Glomerular endothelial cell (primary cell): ENCODE measurements at places on chromosomes 5 and 9.

DNA sequence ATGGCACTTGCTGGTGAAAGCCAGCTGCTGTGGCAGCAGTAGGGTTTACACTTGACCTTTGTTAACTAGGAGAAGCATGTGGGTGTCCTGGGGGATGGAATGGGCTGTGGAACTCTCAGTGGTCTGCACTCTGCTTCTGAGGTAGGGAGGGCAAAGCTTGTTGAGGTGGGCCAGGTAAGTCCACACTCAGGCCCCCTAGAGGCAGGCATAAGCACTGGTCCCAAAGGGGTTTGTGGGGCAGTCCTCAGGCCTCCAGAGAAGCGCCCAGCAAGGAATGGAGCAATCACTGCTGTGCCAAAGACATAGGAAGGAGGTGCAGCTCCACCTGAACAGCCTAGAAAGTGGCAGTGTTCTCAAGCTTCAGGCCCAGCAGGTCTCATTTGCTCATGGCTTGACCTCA is 34.7 kb downstream of the INSL4 start:
- no peak for DNase-seq

DNA sequence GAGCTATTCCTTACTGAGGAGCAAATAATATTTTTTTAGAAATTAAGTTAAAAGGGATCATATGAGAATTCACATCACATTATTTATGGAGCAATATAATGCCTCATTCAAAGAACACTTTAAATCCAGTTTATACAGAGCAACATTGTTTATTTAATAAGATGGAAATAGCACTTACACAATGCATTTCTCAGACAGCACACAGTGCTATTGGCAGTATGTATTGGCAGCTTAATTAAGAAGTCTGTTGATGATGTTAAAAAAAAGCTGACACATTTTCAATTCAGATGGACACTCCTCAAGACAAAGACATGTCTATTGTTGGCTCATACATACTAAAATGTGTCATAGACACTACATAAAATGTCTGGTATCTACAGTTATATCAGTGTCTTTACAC is 171.3 kb downstream of the NR2F1-AS1 start:
- no peak for DNase-seq

- no peak for DNase-seq
Measured at GRCh38 chr5:14213813-14214585, 70.9 kb downstream of the TRIO start.

GRCh38 chr9:126461608-126462007 is 135.0 kb downstream of the MVB12B start:
- no peak for DNase-seq

- no peak for DNase-seq
Measured at GRCh38 chr5:73615085-73615484, 10.9 kb upstream of the ARHGEF28 start.

GRCh38 chr5:1065143-1065750 is 46.6 kb downstream of the SLC12A7 start:
- DNase-seq = no peak

DNA sequence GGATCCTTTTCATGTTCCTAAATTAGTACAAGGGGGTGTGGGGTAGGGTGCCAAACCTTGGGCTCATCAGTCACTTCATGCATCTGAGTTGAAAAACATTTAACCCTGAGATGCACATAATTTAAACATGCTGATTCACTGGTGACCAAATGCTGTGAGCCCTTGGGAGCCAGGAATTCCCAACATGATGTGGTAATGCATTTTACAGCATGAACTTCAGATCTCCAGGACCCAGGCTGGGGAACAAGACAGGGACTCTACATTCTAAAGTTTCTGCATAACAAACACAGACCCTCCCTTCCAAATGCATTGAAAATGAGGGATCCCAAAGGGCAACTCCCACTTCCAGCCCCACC is 322.2 kb downstream of the NDUFS4 start:
- DNase-seq = no peak

GRCh38 chr9:74847478-74848152 is 40.1 kb downstream of the TRPM6 start:
- DNase-seq = no peak

DNA sequence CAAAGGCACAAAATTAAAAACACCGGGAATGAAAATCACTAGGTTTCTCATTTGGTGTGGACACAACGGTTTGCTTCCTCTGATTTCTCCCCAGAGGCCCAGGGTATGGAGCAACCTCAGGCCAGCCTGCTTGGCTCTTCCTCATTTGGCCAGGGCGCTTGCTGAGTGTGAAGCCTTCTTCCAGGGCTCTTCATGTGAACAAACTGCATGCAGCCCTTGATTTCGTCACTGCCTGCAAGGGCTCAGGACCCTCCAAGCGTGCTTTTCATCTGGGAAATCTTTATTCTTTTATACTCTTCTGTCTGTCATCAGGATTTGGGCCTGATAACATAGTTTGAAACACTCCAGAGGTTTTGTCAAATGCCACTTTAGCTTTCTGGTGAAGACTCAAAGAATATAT is 122.6 kb upstream of the KLF4 start:
- no peak for DNase-seq

DNA sequence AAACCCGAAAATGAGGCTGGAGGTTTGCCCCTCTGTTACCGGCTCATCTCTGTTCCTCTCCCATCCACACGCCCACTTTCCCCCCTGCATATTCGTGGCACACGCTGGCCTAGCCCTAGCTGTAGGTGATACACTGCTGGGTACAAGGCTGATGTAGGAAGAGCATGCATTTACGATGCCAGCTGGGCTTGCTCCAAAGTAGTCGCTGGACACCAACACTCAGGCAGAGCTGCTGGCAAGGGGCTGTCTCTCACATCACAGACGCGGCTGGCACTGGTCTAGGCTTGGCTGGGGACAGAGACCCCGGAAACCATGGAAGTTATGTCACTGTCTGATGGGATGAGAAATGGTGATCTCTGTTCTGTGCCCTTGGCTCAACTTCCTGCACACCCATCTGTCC is 9.8 kb upstream of the PHYKPL start:
- no peak for DNase-seq

GRCh38 chr5:169716287-169716686 is 79.2 kb downstream of the DOCK2 start:
- no peak for DNase-seq

DNA sequence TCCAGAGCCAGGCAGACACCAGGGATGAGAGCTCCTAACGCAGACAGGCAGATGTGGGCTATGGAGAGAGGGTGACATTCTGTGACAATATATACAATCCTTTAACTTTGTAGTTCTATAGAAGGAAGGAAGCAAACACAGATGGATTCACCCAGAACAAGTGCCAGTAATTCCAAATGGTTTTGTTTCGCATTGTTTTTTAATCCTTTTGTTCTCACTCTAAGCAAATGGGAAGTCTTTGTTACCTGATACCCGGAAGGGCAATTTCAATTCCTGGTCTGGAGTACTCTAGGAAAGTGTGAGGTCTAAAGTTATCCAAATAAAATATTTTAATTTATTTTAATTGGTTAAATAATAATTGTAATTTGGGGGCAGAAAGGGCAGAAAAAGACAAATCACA is 2.5 kb downstream of the FRMD3 start:
- no peak for DNase-seq

DNA sequence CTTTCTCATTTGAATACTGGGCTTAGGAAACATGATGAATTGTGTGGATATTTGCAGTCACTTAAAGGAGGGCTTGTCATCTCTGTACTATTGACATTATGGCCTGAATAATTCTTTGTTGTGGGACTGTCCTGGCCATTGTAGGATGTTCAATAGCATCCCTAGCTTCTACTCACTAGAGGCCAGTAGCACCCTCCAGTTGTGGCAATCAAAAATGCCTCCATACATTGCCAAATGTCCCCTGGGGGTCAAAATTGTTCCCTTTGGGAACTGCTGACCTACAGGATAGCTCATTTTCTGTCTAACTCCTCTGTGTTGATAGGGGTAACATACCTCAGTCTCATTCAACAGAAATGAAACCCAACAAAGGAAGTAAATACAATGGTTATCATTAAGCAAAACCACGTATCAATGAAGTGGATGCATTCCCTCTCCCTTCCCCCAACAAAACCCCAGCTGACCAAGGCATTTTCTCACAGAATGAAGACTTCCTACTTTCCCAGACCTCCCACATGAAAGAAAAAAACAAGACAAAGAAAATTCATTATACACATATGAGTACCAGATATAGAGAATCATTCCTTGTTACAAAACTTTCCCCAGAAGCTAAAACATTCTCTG is 18.1 kb downstream of the FYB1 start:
- DNase-seq = no peak

DNA sequence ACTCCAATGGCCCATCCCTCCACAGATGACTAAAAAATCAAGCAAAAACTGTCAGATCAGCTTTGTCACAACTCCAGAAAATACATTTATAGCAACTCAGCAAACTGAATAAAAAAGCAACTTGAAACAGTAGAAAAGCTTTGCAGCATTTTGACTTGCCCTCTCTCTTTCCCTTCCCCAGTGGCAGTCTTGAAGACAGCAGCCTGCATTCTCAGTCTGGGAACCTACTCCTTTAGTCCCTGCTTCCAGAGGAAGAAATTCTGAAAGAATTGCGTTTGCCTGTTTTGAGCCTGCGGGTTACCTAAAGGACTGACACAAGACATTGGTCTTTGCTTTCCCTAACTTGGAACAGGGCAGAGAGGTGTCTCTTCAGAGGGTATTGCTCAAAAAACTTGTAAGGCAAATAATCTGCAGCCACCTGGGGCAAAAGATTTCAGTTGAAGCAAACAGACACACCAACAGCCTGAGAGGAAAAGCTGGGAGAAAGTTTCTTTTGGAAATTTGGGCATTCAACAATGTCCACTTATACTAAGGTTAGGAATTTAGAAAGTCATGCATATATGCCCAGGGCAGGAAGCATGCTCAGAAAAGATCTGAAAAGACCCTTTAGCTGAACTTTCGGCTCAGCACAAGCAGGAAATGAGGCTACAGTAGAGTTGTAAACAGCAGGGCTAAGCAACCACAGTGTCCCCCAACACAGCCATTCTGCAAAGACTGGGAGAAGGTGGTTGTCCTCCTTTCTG is 15.2 kb upstream of the SLC35D2 start:
- DNase-seq = no peak

- no peak for DNase-seq
Measured at GRCh38 chr5:150155258-150156026, at the start of gene PDGFRB. Gene PDGFRB, minus strand, starts transcription at chr5:150155845. Its CDS starts 18,798 bp downstream, at chr5:150137047.

GRCh38 chr9:117823576-117823975 is 119.4 kb downstream of the TLR4 start:
- no peak for DNase-seq

DNA sequence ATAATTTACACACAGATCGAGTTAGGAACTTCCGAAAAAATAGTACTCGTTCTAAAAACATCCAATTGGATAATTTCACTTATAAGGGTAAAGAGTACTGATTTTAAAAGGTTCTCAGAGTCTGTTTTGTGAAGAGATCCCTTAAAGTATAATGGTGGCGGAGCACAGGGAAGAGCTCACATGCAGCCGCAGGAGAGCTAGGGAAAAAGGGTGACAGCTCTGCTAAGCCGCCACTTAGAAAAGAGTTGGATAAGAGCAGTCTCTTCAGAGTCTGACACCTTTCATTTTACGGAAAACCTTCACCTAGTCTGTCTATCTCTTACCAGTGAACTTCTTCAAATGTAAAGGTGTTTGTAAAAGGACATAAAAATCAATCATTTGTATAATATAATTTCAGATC is 149.9 kb downstream of the COMMD10 start:
- no peak for DNase-seq

GRCh38 chr9:114185570-114186490 is 30.5 kb downstream of the COL27A1 start:
- no peak for DNase-seq

DNA sequence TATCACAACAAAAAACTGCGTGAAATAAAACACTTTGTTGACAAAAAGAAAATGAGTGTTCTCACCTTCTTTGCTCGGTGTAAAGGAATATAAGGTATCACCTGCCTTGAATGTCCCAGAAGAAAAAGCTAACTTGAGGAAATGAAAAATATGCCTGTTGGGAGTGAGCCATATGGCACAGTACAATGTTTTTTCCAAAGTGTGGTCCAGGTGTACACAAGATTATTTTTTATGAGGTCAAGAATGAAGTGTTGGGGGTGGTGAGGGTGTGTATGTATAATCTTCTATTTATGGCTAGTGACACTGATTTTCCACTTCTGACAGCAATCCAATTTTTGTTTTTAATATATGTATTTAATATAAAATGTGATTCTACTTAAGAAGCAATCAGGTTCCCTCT is 134.4 kb downstream of the RFX3 start:
- no peak for DNase-seq

DNA sequence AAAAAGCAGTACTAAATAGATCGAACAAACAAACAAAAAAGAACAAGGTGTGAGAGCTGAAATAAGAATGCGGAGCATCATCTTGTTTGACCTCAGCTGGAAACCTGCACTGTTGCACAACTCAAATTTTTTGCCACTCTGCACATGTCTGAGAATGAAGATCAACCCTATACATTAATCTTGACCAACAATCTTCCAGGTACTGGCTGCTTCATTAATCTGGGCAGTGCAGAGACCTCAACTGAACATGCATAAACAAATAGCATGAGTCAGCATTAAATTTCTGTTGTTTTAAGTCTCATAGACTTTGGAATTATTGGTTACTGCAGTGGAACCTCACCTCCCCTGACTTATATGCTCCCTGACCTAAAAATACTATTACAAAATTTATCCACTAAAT is 114.6 kb upstream of the FTMT start:
- no peak for DNase-seq

DNA sequence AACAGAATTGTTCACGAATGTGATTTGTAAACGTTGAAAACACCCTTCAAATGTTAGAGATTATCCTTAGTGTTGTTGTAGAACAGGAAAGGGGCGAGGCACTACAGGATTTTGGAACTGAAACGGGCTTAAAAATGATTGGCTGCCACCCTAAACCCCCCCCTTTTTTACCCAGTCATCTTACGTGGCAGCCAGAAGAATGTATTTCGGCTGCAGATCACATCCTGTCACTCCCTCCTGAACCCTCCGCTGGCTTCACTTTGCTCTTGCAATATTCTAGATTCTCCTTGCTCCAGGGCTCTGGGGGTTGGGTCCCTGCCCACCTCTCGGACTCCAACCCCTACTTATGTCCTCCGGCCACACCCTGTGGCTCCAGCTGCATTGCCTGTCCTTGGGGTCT is 13.9 kb upstream of the UNC5A start:
- no peak for DNase-seq

DNA sequence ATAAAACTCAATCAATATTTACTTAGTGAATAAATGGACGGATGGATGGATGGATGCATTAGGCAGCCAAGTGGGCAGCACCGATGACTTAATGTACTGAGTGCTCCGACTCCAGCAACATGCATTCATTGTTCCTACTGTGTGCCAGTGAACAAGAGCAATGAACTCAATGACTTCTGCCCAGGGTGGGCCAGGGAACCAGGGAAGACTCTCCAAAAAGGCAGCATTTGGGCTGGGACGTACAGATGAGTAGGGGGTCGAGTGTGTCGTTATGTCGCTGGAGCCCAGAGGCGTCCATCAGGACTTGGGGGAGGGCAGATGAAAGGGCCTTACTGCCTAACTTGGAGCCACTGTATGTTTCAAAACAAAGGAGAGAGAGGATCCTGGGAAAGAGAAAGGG is 126.4 kb downstream of the KCNIP1 start:
- DNase-seq = no peak

GRCh38 chr5:13212886-13213285 is 731.6 kb downstream of the DNAH5 start:
- DNase-seq = no peak

GRCh38 chr5:61768692-61769281 is 436.7 kb downstream of the ZSWIM6 start:
- DNase-seq = no peak

- DNase-seq = no peak
Measured at GRCh38 chr5:179196405-179197079, 136.4 kb downstream of the ZNF354C start.

- DNase-seq = no peak
Measured at GRCh38 chr5:83404182-83404716, 67.3 kb upstream of the VCAN start.
